CD4-positive, CD25-positive, alpha-beta regulatory T cell (primary cell): ENCODE measurements at places on chromosomes 11 and 22.
A peak's percentile ranks its signal among the peaks of the same experiment; 100 is the strongest.

DNA sequence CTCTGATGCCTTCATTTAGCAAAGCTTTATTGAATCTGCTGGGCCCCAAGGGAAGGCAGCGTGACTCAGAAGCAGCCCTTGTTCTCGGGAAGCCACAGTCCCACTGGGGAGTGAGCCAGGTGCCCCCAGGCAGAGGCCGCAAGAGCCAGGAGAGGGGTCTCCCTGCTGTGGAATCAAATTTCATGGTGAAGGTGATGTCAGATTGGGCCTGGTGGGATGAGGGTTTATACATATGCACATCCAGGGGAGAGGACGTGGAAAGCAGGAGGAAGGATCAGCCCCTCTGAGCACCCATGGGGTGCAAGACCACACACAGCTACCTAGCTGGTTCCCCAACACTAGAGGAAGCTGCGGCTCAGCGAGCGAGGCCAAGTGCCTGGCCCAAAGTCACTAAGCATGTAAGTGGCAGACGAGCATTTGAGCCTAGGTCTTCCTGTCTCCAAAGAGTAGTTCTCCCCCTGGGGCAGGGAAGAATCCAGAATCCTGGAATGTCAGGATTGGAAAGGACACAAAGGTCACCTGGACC, 2.0 kb downstream of the SYNGR1 start:
- DNase-seq = no peak

DNA sequence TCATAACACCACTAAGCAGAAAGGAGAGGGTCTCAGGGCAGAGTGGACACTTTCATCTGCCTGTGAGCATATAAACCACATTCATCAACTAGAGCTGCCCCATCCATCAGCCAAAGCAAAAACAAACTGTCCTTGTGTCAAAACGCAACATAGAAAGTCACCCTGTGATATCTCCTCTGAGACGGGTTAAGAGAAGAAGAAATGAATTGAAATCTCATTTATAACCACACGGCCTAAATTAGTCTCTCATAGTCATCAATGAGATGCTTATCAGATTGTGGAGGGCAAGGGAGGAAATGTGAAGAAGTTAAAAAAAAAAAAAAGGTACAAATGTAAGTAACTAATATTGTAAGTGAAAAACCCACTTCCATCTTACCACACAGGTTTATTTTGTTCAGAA, 75.7 kb downstream of the SIK3 start:
- peak; percentile 58 for DNase-seq

DNA sequence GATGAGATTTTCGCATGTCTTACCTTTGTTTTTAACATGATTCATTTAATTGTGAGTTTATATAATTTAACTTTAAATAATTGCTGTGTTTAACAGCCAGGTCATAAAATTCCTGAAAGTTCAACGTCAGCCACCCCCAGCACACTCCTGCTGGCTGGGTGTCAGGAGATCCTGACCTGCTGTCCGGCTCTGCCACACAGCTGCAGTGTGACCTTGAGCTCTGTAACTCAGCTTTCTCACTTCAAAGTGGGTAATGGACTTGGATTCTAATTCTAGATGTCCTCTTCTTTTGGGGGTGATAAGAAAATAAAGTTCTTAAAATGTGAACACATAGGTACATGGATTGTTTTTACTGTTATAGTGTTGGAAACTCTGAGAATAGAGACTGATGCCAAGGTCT, 10.9 kb downstream of the VPS26B start:
- no peak for DNase-seq

DNA sequence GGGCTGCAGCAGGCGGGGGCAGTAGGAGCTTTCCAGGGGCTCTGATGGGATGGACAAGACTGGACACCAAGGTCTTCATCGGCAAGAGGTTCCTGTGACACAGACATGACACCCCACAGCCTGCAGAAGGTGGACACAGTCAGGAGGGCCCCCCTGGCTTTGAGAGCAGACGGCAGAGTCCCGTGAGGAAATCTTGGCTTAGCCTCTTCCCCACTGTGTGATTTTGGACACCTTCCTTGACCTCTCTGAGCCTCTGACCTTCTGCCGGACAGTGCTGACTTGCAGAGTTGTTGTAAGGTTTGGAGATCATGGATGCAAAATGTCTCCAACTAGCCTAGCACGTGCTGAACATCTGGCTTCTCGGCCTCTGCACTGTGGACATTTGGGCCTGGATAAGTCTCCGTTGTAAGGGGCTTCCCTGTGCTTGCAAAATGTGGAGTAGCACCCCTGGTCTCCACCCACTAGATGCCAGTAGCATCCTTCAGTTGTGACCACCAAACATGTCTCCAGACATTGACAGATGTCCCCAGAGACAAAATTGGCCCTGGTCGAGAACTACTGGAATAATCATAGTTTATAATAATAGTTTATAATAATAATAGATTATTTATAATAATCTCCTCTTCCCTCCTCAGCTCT, 54.6 kb downstream of the MCM5 start:
- no peak for DNase-seq

- no peak for DNase-seq
Measured at GRCh38 chr22:50730013-50730891, 7.8 kb upstream of the ACR start.

DNA sequence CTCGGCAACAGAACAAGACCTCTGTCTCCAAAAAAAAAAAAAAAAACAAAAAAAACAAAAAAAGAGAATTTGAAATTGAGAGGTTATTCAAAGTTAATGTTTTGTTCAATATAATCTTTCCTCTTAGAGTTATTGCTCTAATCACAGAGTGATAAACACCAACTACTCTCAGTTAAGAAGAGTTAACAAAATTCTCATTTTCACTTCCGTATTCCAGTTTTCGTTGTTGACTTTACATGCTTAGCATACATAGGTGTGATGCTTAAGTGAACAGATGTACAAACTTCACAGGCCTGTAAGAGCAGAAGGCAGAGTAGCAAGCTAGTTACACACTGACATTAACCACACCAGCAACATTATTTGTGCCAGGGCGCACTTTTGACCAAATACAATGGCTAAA, 12.3 kb downstream of the EIF4ENIF1 start:
- no peak for DNase-seq

- no peak for DNase-seq
Measured at GRCh38 chr11:11786771-11787170, 55.0 kb upstream of the USP47 start.

DNA sequence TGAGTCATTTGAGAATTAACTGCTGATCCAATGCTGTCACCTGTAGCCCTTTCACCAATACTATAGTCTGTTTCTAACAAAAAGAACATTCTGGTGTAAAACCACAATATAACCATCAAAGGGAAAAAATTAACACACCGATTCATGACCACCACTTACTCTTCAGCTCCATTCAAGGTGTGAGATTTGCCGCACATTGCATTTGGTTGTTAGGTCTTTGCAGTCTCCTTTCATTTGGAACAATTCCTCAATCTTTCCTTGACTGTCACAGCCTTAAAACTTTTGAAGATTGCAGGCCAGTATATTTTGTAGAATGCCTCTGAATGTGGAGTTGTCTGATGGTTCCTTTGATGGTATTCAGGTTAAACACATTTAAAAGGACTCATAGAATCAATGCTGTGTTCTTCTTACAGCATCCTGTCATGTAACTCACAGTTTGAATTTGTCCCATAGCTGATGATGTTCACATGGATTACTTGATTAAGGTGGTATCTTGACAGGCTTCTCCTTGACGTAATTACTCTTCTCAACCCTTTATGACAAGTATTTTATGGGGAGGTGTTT, 63.6 kb downstream of the TNRC6B start:
- peak; percentile 65 for DNase-seq

GRCh38 chr11:8220261-8221045, 43.2 kb downstream of the LMO1 start:
- DNase-seq = no peak

DNA sequence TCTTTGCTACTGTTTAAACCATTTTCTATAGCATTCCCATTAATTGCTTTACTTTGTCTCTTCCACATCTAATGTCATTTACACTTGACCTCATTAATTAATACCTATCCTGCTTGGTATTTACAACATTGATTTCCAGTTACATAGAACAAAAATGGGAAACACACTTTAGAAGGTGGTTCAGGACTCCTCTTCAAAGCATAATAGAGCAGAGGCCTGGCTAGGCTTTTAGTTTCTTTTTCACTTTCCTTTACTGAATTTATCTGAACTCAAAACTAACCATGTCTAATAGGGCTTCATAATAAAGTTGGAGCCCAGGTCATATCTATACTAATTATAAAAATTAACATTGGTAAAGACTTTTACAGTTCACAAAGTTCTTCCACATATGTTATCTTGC, 648.0 kb upstream of the KIRREL3 start:
- DNase-seq = no peak

GRCh38 chr11:102237096-102237735, 80.1 kb upstream of the BIRC3 start:
- DNase-seq = no peak

GRCh38 chr11:534396-535209, 773 bp downstream of the HRAS start:
- peak; percentile 59 for DNase-seq

GRCh38 chr22:30947816-30948454, 20.6 kb downstream of the MORC2 start:
- DNase-seq = no peak

GRCh38 chr22:45642986-45643385, 28.6 kb upstream of the ATXN10 start:
- DNase-seq = no peak

DNA sequence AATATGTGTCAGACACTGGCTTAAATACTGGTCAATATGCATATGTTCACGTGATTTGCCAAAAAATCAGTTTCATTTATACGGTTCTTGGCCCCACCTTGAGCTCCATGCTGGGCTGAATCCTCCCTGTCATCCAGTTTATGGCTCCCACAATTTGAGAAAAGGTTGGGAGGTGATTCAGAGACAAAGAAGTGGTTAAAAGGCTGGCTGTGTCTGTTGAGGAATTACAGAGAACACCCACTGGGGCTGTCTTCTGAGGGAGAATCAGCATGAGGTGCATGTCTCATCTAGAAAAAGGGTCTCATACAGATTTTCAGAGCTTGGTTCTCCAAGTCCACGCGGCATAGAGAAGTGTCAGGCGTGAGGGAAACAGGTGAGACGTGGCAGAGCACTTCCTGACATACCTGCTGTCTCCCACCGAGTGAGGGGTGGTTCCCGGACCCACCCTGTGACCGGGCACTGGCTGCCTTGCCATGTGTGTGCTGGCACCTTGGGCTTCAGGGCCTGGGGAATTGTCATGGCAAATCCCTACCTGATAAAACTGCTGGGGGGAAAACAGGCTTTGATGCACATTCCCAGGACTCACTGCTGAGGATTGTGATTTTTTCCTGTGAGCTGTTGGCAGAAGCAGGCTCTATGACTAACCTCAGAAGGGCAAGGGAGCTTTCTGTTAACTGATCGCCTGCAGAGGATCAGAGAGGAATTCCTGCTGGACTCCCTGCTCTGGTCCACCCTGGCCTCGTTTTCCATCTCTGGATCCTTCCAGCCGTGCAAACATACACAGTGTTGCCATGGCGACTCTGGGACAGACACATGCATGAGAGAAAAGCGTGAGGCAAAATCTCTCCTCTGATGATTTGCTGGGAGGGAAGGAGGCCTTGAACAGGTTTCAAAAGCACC, 223.6 kb downstream of the ADAMTS15 start:
- DNase-seq = no peak

- DNase-seq = no peak
Measured at GRCh38 chr22:47176573-47177333, 414.3 kb downstream of the TBC1D22A start.

GRCh38 chr11:96464700-96465307, 75.0 kb downstream of the JRKL start:
- peak; percentile 58 for DNase-seq

- DNase-seq = no peak
Measured at GRCh38 chr11:24617856-24618255, 121.0 kb downstream of the LUZP2 start.

- DNase-seq = no peak
Measured at GRCh38 chr22:41968601-41969000, 642 bp upstream of the SEPTIN3 start.

- DNase-seq = no peak
Measured at GRCh38 chr11:121265586-121265985, 27.0 kb upstream of the SC5D start.

DNA sequence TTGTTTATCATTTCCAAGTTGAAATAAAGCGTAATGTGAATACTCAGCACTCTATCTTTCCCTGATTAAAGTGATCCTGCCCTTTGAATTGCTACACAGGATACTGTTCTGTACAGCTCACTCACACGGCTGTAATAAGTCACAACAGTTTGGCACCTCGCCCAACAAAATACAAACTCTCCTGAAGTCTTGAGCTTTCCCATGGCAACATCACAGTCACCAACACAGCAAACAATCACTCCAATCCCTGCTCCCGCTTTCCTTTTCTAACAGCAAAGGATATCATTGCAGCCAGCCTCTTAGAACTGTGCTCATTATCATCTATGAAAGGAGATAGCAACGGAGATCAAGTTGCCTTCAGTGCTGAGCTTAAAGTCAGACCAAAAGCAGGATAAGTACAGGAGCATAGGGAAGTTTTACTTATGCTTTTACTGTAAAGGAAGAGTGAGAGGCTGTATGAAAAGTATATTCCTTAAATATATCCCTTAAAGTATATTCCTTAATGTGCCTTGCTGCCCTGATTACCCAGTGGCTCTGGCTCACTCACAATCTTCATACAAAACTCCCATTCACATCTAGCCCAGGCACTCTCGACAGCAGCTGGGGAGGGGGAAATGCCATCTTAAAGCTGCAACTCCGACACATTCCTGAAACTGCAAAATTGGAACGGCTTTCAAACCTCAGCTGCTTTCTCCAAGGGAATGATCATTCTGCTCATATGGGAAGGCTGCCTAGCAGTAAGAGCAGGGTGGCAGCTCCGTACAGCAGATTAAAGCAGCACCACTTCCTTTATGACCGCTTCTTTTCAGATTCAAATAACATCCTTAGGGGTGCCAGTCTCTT, 35.8 kb downstream of the MAML2 start:
- DNase-seq = no peak

GRCh38 chr11:83649528-83649855, 363.3 kb upstream of the CCDC90B start:
- DNase-seq = no peak

DNA sequence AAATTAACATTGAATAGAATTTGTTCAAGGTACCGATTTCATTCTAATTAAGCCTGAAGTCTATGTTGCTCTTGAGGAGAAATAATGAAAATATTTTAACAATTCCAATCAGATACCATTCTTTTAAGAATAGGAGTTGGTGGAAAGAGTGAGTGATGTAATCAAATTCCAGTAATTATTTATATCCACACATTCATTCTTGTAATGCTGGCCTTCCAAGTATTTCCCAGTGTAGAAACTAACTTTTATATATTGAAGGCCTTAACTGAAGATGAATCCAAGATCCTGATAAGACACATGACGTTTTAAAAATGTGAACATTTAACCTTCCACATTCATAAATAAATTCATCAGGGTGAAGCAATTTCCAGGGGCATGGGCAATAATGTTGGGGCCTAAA, 36.6 kb upstream of the PAX6 start:
- no peak for DNase-seq

DNA sequence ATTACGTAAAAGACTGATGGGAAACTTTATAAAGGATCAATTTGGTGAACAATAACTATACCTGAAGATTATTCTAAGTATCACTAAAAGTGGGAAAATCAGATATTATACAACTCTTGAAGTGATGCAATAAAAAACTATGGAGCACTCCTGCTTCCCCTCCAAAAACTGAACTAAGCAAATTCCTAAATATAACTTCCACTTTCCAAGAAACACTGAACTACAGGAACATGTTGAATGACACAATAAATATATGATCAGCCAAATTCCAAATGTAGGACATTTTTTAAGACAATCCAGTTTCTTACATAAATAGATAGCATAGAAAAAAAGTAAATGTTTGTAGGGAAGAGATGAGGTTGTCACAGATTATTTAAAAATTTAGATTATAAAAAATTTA, 102.1 kb upstream of the APOA1 start:
- no peak for DNase-seq
